Activated naive CD8-positive, alpha-beta T cell treated with anti-CD3 and anti-CD28 coated beads for 36 hours (primary cell): ENCODE measurements at places on chromosomes 6 and 20. TPM values are rescaled to one million over a fixed set of nuclear protein-coding genes. Genes with fewer than 3 reads are reported as not detected.

The DDO gene
- total RNA-seq = not detected

The HCRTR2 gene
- not detected for total RNA-seq

The TREML2 gene
- 8.9 TPM for total RNA-seq

The SLC17A1 gene
- not detected for total RNA-seq

The RIMS1 gene
- not detected for total RNA-seq

The SMPDL3A gene
- total RNA-seq = 0.30 TPM

The JPH2 gene
- 0.12 TPM for total RNA-seq

The NPEPL1 gene
- total RNA-seq = 15.2 TPM

The TUBB gene
- 1,538 TPM for total RNA-seq

The CNR1 gene
- total RNA-seq = not detected

The ADGRF4 gene
- total RNA-seq = not detected

The PPP1R14C gene
- total RNA-seq = 0.44 TPM

The COL9A3 gene
- 0.35 TPM for total RNA-seq

The GRIK2 gene
- not detected for total RNA-seq

The CCN6 gene
- total RNA-seq = 0.30 TPM

The CCN5 gene
- not detected for total RNA-seq

The APOM gene
- 5.1 TPM for total RNA-seq

The PDE7B gene
- 0.54 TPM for total RNA-seq

The OR2B6 gene
- total RNA-seq = not detected

The MAS1 gene
- total RNA-seq = not detected

The PPP1R3G gene
- total RNA-seq = 0.06 TPM

The RIOK1 gene
- 64.7 TPM for total RNA-seq

The HNF4A gene
- total RNA-seq = not detected

The OOEP gene
- total RNA-seq = not detected

The RIPPLY2 gene
- not detected for total RNA-seq

The CRIP3 gene
- 1.4 TPM for total RNA-seq

The TMEM170B gene
- total RNA-seq = 2.0 TPM

The CDH4 gene
- 0.06 TPM for total RNA-seq
